ENCODE measurements at places on chromosomes 1 and 21.

DNA sequence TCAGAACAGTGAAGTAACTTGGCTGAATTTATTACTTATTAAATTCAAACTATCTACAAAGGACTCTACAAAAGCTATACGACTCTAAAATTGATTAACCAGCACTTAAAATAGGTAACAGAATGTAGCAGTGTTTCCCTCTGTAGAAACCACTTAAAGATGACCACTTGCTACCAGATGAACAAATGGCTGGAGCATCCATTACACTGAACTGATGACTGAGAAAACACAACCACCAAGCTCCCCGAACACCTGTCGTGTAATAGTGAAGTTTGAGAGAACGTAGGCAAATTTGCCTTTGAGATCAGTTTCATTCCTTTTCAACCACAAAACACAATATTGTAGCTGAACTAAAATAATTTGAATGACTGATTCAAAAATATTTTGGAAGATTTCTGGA is 226.7 kb downstream of the KCNT2 start:
- DNase-seq: no peak

GRCh38 chr1:86821956-86822355 is 92.0 kb downstream of the SELENOF start:
- no peak for DNase-seq

- no peak for DNase-seq
These were observed 366.7 kb downstream of the CAMTA1 start for GRCh38 chr1:7151978-7152377.

- no peak for DNase-seq
These were observed 522.7 kb downstream of the PLPP3 start for GRCh38 chr1:56056438-56057287.

GRCh38 chr1:9106286-9106685 is 22.6 kb downstream of the GPR157 start:
- DNase-seq: no peak

DNA sequence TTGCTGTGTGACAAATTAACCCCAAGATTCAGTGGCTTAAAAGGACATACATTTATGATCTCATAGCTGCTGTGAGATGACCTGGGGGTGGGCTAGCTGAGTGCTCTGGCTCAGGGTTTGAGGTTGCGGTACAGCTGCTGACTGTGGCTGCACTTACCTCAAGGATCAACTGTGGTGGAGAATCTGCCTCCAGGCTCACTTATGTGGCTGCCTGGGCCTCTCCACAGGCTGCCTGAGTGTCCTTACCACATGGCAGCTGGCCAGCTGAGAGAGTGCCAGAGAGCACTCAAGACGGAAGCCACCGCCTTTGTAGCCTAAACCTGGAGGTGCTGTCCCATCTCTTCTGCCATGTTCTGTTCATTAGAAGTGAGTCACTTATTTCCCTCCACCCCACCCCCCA is 5.7 kb downstream of the LRRC71 start:
- peak; percentile 11 for DNase-seq

DNA sequence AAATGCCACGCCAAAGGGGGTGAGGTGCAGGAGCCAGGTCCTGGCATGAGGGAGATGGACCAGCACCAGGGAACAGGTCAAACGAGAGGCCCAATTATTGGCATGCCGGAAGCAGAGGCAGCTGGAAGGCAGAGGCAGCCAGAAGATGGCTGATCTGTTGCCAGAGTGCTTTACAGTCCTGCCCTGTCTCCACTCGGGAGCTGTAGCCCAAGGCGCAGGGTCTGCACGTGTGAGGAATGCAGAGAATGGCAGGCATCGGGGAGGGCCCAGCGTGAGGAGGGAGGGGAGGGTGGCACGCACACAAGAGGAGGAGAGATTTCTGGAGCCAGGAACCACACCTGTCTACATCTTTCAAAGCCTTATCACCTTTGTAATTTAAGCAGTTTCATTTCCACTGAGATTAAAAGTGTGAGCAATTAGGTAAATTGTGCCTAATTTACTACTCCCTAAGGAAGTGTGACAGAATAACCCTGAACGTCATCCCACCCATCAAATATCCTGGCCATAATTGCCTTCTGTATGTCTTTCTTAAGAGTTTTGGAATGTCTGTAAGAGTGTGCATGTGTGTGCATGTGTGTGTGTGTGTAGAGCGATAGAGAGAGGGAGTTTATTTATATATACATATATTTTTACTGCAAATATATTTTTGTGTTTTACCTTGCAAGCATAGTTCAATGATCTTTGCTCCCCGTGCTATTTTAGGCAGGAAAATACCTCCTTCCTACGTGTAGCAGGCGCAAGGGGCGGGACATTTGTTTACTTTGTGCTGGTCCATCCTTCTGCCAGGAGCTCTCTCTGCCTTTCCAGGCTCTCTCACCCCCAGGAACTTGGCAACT is 125.5 kb upstream of the SERBP1 start:
- no peak for DNase-seq

GRCh38 chr1:232952514-232953499 is 2.4 kb downstream of the NTPCR start:
- peak; percentile 50 for DNase-seq

DNA sequence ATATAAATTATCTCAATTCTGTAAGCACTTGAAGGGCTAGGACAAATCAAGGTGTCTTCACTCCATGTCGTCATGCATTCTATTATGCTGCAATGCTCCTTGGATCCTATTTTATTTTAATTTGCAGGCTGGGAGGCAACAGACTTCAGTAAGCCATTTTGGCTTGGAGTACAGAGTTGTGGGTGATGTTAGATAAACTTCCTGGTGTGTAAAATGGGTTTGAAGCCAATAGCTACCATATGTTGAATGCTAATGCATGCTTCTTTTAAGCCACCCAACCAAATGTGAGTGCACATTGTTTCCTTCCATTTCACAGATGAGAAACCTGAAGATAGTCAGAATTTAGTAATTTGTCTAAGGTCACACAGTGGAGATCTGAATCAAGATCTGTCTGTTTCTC is 482.8 kb downstream of the DISC1 start:
- no peak for DNase-seq

GRCh38 chr1:164363980-164364379 is 195.0 kb upstream of the PBX1 start:
- no peak for DNase-seq

GRCh38 chr1:227033880-227034279 is 93.8 kb downstream of the COQ8A start:
- DNase-seq: no peak

GRCh38 chr1:214432245-214432644 is 119.2 kb downstream of the PTPN14 start:
- no peak for DNase-seq

- DNase-seq: no peak
These were observed 69.2 kb upstream of the WLS start for GRCh38 chr1:68301471-68302001.

All from CD4-positive, alpha-beta T cell treated with Interleukin-6 for 4 hours (primary cell).